ENCODE measurements at places on chromosomes 16 and 17. TPM values are rescaled to one million over a fixed set of nuclear protein-coding genes. Genes with fewer than 3 reads are reported as not detected.

GRCh38 chr17:76179496-76180467 is 38.7 kb upstream of the FOXJ1 start:
- DNase-seq = peak; percentile 50

- DNase-seq = peak; percentile 73
Measured at GRCh38 chr16:3645504-3646347, 8.8 kb upstream of the DNASE1 start.

DNA sequence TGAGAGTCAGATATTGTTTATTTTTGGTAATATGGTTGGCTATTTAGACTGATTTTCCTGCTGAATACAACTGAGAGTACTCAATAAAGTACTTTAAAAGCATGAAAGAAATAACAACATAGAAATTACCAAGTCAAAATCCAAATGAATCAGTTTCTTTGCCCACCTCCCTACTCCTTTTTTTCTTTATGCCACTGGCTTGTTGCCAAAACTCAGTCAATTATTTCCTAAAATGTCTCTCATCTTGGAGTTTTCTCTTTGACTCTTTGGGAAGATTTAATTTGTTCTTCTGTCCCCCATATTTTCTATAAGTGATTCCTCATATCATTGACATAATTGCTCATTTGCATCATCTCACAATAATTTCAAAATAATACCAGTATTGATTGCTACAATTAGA is 2.6 kb upstream of the OMG start:
- DNase-seq = no peak

DNA sequence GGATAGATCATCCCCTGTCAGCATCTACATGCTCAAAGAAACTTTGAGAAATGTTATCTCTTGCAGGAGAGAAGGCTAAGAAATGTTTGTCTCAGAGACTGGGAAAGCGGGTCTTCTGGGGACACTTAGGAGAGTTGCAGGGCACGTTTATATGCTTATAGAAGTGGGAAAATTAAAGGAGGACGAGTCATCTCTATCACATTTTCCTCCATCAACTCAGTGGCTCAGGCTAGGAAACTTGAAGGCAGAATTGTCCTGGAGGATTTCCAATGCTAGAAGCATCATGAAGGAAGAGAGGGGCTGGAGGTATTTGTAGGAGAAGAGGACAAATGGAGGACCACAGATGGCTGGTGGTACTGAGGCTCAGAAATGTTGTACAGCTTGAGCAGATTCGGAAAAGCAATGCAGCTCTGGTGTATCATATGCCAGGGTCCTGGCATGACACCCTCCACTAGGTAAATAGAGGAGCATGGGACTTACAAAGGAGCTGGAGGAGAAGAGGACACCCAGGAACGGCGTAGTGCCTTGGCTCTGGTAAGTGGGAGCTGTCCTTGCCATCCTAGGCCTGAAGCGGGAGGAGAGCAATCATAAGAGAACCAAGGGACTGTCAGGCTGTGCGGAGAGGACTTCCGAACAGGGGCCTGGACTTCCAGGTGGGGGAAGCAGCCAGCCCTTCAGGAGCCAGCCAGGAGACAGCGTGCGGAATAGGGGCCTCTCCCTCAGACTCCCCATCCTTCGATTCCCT is 4.5 kb upstream of the HS3ST3B1 start:
- no peak for DNase-seq

- DNase-seq = peak; percentile 54
Measured at GRCh38 chr16:1078579-1079021, 6.1 kb downstream of the SSTR5 start.

GRCh38 chr16:21989133-21989532 is 11.8 kb downstream of the PDZD9 start:
- DNase-seq = peak; percentile 10

- DNase-seq = no peak
Measured at GRCh38 chr16:11667221-11667823, 933 bp upstream of the SNN start.

RNF43 gene
- under 0.01 TPM for total RNA-seq

PERCC1 gene
- not detected for total RNA-seq

PDK2 gene
- total RNA-seq = 26.7 TPM

CMTM2 gene
- total RNA-seq = not detected

HYDIN gene
- 0.18 TPM for total RNA-seq

Data from IMR-90 (cell line).